ENCODE measurements at places on chromosomes 7 and 10.

DNA sequence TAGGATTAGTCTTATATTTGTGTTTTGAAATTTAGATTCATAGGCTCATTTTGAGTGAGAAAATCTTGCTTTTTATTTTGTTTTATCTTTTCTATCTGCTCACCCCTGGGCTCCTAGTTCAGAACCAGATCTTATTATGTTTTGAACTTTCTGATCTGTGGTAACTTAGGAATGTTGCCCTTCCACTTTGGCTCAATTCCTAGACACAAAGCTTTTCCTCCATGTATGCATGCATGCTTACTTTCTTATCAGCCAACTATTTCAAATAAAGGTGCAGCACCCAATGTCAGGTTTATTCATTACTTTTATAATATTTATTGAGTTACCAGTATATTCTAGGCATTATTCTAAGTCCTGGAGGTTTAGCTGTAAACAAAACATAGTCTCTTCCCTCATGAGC, 374.8 kb upstream of the KIAA1217 start:
- no peak for DNase-seq

- peak; percentile 84 for DNase-seq
Observed at GRCh38 chr10:101031796-101032636, 982 bp downstream of the SFXN3 start.

DNA sequence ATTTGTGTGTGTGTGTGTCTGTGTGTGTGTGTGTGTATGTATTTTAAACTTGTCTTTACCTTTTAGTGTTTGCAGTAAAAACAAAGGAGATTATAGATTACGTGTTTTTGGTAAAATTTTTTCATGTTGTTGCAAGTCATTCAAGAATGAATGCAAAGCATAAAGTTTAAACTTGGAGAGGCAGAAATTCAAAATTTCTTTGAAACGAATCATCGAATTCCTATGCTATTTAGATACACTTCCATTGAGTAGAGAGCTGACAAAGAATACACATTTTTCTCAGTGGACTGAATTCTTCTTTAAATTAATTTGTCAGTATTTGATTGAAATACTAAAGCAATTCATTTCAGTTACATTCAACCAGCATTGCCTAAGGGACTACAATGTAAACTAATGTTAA, 66.0 kb upstream of the HDAC9 start:
- DNase-seq, result no peak

DNA sequence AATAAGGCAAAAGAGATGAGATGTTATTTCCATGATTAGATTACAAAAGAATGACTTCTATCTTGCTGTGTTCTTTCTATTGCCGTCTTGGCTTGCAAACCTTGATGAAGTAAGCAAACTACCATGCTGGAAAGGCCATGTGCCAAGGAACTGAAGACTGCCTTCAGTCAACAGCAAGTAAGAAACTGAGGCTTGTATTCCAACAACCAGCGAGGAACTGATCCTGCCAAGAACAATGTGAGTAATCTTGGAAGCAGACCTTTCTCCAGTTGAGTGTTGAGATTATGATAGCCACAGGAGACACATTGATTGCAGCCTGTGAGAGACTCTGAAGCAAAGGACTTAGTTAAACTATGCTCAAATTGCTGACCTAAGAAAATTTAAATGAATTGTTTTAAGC, 164.6 kb upstream of the GRM3 start:
- DNase-seq, result no peak

GRCh38 chr10:79028056-79028430, 40.7 kb upstream of the ZMIZ1 start:
- DNase-seq, result no peak

- DNase-seq, result no peak
Observed at GRCh38 chr10:92027141-92027540, 103.6 kb downstream of the BTAF1 start.

DNA sequence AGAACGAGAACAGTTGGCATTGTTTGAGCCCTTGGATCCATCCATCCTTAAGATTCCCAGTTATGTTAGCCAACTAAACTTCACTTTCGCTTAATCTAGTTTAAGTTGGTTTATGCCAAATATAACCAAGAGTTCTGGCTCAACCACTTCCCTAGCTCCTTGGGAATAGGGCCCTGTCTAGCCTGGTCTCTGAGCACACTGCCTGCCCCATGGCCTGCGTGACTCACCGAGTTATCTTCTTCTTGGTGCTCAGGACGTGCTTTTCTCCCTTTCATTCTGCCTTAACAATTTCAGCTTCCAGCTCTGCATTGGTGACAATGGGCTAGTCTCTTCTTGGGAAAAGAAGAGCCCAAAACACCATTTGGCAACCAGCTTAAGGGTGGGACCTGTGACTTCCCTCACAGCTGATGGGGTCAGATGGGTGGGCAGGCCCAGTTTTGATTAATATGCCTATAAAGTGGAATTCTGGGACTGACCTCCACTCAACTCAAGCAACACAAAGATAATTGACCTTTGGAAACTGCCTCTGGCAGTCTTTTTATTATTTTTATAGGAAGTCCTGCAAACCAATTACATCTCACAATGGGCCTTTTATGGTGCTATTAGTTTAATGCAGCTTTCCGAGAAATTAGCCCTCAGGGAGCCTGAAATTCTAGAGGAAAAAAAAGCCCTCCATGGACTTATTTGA, 126.4 kb downstream of the CFAP58 start:
- no peak for DNase-seq

GRCh38 chr10:4043897-4044665, 259.1 kb upstream of the KLF6 start:
- no peak for DNase-seq

DNA sequence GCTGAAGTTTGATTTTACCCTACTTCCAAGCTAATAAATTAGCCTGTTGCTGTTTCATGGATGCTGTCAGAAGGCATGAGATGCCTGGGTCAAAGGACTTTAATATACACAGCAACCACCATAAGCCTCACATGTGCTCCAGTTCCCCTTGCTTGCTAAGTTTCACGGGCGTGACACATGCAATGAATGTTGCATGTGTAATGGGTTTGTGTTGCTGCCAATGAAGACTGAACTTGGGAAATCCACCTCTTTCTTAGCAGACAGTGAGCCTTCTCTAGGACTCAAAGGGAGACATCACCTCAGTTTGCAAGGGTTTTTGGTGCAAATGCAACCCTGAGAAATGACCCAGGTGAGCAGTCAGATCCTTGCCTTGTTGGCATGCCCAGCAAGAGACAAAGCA, 505.5 kb upstream of the PODXL start:
- DNase-seq, result no peak

DNA sequence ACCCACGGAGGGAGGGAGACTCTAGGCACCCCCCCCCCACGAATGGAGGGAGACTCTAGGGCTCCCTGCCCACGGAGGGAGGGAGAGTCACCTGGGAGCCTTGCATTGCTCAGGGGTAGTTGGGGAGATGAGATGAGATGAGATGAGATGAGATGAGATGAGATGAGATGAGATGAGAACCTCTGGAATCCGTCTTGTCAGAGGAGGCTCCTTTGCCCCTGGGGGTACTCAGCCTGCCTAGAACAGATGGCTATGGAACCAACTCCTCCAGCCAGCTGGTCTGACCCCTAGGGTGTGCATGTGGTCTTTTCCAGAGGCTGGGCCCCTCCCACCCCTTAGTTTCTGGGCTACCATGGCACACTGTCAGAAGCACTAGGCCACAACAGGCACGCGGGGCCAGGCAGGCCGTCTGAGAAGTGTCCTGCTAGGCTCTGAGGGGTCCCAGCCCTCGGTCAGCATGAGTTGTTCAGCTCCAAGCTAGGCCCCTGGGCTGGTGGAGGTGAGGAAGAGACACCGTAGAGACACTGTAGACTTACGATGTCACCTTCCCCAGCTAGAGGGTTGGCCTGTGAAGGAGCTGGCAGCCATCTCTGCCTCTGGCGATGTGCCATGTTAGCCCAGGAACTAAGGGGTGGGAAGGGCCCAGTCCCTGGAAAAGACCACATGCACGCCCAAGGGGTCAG, 8.8 kb downstream of the TSPAN15 start:
- DNase-seq, result no peak

DNA sequence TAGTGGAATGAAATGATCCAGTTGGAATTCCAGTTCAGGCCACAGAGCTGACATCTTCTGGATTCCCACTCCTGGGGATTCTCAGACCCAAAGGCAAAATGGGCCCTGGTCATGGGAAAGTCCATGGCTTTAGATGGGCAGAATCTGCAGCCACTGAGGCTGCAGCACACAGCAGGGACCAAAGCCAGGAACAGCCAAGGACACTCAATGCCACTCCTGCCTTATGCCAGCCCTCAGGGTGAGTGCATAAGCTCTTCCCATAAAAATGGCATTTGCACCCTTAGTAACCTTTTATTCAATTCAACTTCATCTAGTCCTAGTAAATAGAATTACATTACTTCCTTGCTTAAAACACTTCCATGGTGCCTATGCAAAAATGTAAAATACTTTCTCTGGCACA, 274.4 kb downstream of the KCNMA1 start:
- no peak for DNase-seq

Data from anterior cingulate cortex (tissue), 58 donors.